Motor neuron (in vitro differentiated cells): ENCODE measurements at places on chromosomes 16 and 17.

GRCh38 chr17:44557651-44558285, 484 bp downstream of the FZD2 start:
- peak; percentile 51 for ATAC-seq

DNA sequence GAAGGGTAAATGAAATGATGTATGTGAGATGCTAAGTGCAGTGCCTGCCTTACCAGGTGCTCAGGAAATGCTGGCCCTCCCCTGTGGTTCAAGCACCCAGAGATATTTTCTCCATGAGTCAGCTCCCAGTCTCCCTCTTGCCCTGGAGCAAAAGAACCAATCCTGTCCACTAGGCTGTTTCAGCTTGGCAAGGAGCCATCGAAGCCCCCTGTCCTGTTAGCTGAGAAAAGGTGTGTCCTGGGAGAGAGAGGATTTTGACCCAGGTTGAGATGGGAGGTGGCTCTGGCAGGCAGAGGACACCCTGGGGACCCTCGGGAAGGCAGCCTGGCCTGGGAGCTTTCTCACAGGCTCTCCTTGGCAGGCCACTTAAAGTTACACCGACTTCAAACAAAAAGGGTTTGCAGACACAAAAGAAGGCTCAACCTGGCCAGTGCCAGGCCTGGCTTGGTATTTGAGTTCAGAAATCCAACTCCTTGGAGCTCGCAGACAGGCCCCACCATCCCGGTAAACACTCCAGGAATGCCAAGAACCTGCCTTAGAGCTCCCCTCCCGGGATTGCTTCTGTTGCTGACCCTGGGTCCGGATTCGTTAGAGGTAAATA, 29.6 kb downstream of the NTN1 start:
- ATAC-seq = no peak

DNA sequence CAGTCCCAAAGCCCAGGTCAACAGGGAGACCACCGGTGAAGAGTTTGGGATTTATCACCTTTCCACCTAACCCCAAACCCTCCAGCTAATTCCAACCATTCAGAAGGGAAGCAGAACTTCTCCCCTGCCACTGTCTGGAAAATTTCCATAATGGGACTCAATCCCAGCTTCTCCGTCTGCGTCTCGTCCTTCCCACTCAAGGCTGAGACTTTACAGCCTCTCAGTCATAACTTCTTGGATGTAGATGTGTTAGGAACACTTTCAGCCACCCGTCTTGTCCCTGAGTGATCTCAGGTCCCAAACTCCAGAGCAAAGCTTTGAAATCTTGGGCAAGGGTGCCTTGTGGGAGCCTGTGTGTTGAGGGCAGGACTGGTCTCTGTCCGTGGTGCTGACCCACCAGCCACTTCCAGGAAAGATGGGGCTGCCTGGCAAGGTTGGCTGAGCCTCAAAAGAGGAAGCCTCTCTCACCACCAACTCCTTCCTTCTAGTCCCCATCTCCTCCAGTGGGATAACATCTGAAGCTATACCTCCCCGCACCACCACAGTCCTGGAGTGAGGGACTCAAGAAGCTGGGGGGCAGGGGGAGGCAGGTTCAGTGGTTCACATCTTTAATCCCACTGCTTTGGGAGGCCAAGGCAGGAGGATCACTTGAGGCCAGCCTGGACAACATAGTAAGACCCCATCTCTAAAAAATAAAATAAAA, 9.3 kb downstream of the GAS2L2 start:
- ATAC-seq = no peak

- peak; percentile 65 for ATAC-seq
Observed at GRCh38 chr16:67246081-67246755, 1.1 kb downstream of the FHOD1 start.

DNA sequence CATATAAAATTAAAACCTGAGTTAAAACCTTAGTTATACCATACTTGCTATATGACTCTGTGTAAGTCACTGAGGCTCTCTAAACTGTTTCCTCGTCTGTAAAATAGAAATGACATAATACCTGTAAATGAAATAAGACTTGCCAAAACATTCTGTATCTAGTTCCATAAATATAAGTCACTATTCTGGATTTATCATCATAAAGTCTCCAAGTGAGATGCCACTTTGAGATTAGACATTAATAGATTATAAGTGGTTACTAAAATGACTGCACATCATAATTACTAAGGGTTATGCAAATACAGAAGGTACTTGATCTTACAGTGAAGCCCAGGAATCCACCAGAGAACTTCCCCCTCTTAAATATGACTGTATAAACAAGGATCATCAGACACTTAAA, 12.0 kb upstream of the BRIP1 start:
- ATAC-seq = no peak

GRCh38 chr17:33989361-33990148, 265.5 kb upstream of the CCL2 start:
- no peak for ATAC-seq

GRCh38 chr16:86508028-86508946, 2.0 kb upstream of the FOXF1 start:
- ATAC-seq = no peak

GRCh38 chr17:19371259-19372010, 6.9 kb upstream of the MAPK7 start:
- ATAC-seq = no peak

- no peak for ATAC-seq
Observed at GRCh38 chr17:74881073-74881472, 8.3 kb upstream of the FDXR start.

DNA sequence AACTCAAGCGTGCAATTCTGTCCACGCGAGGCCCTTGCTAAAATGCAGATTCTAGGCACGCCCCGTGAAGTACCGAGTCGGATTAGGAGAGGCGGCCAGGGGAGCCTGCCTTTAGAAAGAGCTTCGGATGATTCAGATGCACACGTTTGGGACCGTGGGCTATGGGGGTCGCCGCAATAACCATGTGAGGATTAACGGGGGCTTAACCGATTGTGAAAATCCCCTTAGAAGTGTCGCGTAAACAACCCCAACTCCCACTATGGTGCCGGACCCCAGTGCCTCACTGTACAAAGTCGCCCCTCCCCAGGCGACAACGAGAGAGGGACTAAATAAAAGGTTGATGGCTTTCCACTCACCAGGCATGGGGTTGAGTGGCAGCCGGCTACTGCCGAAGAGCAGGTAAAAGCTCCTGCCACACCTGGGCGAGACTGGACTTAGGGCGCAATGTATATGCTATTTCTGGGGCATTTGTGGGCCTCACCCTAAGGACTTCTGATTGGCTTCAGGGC, 635 bp upstream of the SP2 start:
- ATAC-seq = peak; percentile 9

DNA sequence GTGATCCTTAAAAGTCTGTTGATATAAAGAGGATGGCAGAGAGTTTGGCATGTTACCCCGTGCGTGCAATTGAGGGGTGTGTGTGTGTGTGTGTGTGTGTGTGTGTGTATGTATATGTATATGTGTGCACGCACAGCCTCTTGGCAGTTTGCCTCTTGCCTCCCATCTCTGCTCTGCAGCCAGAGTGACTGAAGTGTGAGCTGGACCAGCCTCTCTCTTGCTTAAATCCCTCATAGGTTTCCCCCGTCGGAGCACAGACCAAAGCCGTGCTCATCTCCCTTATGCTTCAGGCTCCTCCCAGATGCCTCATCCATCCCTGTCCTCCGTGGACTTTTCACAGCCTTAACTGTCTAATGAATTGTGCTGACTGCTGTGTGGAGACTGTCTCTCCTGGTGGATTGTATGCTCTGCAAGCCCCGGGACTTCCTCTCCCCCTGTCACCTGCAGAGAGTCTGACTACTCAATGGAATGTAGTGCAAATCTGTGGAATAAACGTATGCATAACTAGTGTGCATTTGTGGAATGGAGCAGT, 413.5 kb downstream of the CPPED1 start:
- peak; percentile 31 for ATAC-seq

GRCh38 chr17:74442670-74443515, 11.0 kb downstream of the GPRC5C start:
- ATAC-seq = peak; percentile 61

DNA sequence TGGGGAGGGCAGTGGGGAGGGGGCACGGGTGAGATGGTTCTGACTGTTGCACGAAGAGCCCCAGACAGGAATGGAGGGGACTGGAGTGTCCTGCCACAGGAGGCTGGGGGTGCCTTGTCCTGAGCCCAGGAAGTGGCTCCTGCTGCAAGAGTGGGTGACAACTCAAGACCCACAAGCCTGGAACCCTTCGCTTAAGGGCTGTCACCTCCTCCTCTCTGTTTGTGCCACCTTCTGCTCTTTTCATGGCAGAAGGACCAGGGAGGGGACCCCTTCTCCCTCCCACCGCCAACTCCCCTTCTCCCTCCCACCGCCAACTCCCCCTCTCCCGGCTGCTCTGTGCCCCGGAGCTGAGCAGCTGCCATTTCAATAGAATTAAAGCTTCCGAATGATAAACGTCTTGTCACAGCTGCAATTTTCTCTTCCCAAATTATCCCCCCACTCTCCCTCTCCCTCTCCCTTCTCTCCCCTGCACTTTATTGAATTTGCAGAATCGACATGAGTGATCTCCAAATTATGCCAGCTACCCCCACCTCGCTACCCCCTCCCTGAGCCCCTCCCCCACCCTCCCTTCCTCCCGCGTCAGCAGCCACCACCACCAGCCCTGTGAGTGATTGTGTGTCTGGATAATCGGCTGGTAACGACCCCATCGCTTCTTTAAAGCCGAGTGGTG, 13.7 kb downstream of the GJD3 start:
- no peak for ATAC-seq

GRCh38 chr17:5530265-5531084, 44.1 kb downstream of the MIS12 start:
- ATAC-seq = no peak

DNA sequence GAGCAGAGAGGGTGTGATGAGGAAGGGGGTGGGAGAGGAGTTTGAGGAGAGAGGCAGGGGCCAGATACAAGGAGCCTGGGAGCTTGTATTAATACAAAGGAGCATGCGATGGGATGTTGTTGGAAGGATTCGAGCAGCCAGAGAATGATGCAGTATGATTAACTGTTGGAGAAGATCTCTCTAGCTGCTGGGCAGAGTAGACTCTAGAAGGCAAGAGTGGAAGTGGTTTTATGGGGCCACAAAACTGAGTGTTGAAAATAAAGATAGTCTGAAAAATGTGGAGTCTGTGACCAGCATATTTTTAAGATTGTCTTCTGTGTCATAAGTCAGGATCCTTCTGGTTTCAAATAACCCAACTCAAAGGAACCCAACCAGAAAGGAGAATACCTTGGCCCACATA, 98.3 kb downstream of the MSI2 start:
- ATAC-seq = no peak

DNA sequence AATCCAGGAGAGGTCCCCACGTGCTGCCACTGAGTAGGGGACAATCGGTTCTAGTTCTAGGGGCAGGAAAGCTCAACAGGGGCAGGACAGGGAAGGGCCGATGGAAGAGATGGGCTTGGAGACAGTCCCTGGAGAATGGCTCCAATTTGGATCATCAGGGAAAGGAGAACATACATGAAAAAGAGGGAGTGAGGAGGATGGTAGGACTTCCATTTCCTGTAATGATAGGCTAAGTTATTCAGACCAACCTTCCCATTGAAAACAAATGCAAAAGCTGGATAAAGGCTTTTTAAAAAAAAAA, 20.4 kb upstream of the GPATCH8 start:
- ATAC-seq = no peak

DNA sequence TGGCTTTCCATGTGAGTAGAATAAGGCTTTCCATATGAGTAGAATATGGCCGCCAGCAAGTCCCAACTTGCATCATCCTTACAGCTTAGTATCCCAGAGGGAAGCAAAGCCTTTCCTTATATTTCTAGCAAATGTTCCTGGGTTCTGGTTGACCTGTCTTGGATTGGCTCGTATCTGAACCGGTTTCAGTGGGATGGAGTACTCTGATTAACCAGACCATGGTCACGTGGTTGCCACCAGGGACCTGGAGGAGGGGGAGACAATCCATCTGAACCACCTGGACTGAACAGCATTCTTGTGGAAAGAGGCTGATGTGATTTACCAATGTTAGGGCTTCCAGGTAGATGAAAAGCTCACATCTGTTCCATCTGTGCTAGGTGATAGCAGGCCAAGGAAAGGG, 89.0 kb downstream of the SHISA6 start:
- ATAC-seq = no peak

GRCh38 chr16:81445966-81446906, 1.6 kb downstream of the CMIP start:
- ATAC-seq = peak; percentile 5

DNA sequence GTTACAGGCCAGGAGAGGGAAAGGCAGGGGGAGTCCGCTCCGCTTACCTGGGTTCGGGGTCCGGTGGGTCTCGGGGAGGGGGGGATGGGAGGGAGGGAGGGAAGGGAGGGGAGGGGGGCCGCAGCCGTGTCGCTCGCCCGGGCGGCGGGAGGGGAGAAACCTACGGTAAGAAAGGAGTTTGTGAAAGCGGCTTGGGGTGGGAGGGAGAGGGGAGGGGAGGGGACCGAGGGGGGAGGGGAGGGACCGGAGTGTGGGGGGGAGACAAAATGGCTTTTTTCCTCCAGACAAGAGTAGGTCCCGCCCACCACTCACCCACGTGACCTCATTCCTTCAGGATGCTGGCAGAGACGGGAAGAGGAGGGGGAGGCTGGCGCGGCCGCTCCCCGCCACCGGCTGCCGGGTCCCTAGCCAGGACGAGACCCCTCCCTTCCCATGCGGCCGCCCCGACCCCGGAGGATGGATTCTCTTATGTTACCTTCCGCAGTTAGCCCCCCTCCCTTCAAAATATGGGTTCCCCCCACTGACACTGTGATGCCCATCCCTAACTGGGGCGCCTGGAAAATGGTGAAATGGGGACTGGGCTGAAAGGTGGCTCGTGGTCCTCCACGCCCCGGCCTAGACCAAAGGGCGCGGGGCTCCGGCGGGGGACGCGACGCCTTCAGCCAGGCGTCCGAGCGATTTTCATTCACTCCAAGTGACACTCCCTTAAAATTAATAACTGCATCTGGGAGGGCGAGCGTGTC, at the start of gene PCGF2:
PCGF2 (minus strand) TSS at position 188 of the 743 bp plus-strand sequence. CDS start 7,934 bp downstream, outside the sequence.
- peak; percentile 0 for ATAC-seq

- no peak for ATAC-seq
Observed at GRCh38 chr17:80228477-80228876, 8.2 kb downstream of the SLC26A11 start.

DNA sequence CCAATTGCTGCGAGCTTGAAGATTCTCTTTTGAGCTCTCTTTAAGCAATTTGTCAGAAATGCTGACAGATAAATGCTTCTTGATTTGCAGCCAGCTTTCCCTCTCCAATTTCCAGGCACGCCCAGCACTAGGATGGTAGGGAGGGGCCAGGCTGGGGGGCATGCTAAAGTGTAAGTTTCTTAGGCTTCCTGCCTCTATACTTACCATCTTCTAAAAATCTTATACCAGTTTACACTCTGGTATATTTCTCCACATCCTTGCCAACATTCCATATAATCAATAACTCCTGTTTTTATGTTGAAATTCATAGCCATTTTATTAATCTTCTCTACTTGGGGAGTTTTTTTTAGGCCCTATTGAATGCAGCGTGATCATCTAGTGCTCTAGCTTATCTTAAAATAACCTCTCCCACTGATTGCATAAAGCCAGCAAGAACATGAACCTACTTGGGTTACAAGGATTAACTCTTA, 17.5 kb downstream of the ACSF2 start:
- no peak for ATAC-seq
